ENCODE measurements at places on chromosomes 11 and 22. TPM values are rescaled to one million over a fixed set of nuclear protein-coding genes. Genes with fewer than 3 reads are reported as not detected.

Gene HORMAD2
- total RNA-seq = not detected

GRCh38 chr11:113256431-113257202 is 57.8 kb upstream of the TTC12 start:
- no peak for DNase-seq

Gene FLRT1
- 1.7 TPM for total RNA-seq

- no peak for DNase-seq
Measured at GRCh38 chr22:20847318-20847822, 11.2 kb downstream of the PI4KA start.

Gene EI24
- 113 TPM for total RNA-seq

DNA sequence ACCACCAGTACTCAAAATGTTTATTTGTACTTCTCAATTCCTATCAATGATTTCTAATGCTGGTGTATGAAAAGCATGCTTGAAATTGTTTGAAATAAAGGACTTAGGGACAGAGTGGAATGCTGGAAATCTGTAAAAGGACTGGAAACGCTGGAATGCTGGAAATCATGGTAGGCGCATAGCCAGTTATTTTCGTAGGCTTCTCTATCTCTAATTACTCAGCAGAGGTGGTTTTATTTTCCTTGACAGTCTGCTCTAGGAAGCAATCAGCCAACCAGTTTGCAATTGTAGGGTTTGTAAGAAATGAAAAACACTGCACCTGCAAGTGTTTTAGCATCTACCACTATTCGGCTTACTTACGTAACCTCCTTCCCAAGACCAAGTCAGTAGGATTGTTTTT is 788 bp downstream of the LIN7C start:
- peak; percentile 10 for DNase-seq

- no peak for DNase-seq
Measured at GRCh38 chr11:17550450-17551346, 3.6 kb downstream of the OTOG start.

GRCh38 chr22:29663180-29663821 is 56.5 kb upstream of the CABP7 start:
- no peak for DNase-seq

DNA sequence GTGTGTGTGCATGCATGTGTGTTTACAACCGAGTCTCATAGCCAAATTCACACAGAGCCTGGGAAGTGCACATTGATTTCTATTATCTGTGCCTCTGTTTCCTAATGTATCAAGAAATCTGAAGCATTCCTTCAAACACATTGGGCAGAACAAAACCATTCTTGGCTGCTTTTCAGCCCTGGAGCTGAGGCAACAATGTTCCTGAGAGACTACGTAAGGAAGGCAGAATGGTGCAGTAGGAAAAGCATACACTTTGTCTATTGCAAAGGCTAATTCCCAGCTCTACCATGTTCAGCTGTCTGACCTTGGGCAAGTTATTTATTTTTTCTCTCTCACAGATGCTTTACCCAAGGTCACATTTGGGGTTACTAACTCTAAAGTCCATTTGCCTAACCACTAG is 575.5 kb downstream of the SOX6 start:
- DNase-seq = no peak

- peak; percentile 52 for DNase-seq
Measured at GRCh38 chr11:124069429-124070401, 28.6 kb upstream of the OR10G7 start.

GRCh38 chr11:78099666-78100065 is 20.0 kb upstream of the NDUFC2 start:
- DNase-seq = no peak

Gene GRK3
- 12.1 TPM for total RNA-seq

DNA sequence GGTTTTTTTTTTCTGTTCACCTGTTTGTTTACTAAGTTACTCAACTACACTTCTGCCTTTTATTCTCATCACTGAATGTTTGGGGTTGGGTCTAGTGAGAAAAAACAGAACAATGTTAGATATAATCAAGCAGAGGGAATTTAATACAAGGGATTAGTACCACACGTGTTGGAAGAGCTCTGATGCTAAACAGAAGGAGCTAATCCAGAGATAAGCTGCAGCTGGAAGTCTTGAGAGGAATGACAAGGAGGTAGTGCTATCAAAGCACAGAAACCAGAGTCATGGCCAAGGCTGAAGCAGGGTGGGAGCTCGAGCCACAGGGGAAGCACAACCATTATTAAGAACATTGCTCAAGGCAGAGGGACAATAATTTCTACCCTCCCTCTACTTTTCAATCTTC is 604.1 kb upstream of the ANO5 start:
- DNase-seq = no peak

Gene CCDC89
- total RNA-seq = not detected

DNA sequence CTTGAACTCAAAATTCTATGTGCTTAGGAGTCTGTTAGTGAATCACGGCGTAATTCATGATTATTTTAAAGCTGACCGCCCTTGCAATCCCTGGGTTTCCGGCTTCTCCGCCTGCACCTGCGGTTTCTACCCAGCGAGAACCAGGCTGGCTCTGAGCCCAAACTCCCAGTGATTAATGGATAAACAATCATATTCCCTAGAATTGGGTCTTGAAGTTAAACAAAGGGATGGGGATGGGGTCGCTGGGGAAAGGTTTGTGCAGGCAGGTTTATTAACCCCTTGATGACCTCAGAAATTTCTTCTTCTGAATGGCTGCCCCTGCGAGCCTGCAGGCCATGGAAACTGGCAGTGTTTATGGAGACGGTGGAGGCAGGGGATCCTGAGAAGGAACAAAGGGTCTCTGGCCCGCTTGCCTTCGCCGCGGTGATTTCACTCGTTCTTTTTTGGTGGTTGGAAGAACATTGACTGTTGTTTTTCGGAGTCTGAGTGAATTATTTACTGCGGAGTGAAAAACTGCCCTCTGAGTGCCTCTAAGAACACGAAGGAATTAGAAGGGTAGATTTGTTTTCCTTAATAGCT is 1000.3 kb downstream of the BRD1 start:
- peak; percentile 47 for DNase-seq

Gene GAB4
- total RNA-seq = 0.18 TPM

Gene TSKU
- total RNA-seq = 53.3 TPM

DNA sequence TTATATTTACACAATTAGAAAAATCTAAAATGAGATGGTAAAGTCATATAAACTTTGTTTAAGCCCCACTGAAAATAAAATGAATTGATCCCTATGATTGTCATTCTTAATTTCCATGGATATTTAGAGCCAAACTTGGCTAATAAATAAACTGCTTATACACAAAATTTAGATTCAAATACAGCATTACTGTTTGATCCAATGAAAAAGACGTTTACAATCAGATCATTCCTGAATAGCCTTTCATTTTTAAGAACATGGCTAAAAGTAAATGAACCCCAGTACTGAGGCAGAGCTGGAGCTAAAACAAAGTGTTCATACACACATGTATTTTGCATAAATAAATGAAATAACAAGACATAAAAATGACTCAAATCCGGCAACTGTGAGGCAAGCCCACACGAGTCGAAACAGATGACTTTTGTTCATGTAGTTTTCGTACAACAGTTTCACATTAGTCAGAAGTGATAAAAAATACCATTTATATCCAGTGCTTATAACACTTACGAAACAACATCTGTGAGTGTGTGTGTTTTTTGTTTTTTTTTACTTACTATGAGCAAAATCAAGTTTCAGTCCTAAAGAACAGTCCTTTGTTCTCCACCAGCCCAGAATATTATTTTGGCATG is 386.5 kb downstream of the SOX6 start:
- DNase-seq = no peak

Gene USP28
- total RNA-seq = 142 TPM

DNA sequence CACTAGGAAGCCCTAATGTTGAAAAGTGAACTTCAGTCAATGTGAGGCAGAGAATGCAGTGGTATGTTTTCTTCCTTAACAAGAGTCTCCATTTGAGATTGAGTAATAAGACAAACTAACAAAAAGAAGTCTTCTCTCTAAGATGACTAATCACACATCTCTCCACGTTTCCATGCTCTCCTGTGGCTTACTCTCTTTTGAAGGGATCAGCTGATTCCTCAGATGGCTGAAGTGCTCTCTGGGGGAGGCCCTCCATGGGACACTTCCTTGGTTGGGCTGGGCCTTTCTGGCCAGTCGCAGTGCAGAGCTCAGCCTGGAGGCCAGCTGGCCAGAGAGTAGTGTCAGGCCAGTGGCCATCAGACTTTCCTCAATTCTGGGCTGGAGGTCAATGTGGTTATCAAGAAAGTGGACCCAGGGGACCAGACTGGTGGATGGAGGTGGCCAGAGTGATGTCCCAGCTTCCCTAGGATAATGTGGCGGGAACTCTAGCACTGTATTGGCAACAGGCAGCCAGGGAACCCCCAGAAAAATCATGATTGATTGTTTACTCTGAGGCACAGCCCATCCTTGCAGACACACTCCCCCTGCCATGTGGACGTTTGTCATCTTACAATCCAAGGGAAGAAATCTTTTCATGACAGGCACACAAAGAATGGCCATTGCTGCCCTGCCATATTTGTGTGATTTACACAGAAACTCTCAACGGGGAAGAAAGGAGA is 14.5 kb downstream of the CSRP3 start:
- DNase-seq = no peak

Gene CABP2
- not detected for total RNA-seq

DNA sequence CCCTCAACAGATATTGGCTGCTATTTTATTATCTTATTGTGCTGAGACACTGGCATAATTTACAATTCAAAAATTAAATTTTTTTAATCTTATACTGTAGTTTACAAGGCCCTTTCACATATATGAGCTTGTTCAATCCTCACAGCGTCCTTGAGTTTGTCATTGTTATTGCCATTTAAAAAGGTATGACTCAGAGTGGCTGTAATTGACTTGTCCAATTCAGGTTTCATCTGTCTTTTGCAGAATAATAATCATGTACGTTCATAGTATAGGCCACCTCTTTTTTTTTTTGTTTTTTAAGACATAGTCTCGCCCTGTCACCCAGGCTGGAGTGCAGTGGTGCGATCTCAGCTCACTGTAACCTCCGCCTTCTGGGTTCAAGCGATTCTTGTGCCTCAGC is 11.5 kb downstream of the PTPRJ start:
- DNase-seq = no peak

- no peak for DNase-seq
Measured at GRCh38 chr11:17988465-17988864, 24.4 kb downstream of the SERGEF start.

DNA sequence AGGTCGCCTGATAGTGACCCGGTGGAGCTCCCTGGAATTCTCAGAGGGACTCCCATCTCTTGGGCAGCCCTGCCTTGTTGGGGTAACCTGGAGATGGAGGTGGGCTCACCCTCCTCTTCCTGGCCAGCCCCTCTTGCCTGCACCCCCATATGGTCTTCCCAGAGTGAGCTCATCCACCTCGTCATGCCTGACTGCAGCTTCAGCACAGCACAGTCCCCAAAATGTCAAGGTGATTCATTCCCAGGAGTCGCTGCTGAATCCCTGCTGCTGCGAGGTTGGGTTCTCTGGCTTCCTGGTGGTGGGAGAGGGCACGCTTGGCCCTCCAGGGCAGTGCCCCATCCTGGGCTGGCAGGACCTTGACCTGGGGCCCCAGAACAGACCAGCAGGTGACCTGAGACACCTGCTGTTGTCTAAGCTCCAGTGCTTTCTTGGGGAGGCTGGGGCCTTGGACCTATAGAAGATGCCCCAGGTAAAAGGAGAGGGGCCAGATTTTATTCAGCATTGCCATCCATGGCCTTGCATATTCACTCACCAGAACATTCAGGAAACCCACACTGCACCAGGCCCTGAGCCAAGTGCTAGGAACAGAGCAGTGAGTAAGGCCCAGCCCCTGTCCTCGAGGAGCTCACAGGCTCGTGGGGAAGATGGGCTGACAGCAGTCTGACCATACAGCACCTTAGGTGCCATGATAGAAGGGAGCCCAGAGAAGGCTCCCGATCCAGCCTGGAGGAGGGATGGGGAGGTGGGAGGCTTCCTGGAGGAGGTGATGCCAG is 72.9 kb downstream of the CACNA1I start:
- DNase-seq = no peak

GRCh38 chr11:20518323-20518834 is 81.0 kb upstream of the SLC6A5 start:
- DNase-seq = no peak

Gene OR8J3
- not detected for total RNA-seq

Gene MMP11
- total RNA-seq = 7.8 TPM

- DNase-seq = no peak
Measured at GRCh38 chr11:25485315-25485714, 846.6 kb upstream of the ANO3 start.

Gene C11orf87
- not detected for total RNA-seq

Gene NEU3
- 15.3 TPM for total RNA-seq

- DNase-seq = no peak
Measured at GRCh38 chr11:135001581-135001980, 589.5 kb upstream of the B3GAT1 start.

DNA sequence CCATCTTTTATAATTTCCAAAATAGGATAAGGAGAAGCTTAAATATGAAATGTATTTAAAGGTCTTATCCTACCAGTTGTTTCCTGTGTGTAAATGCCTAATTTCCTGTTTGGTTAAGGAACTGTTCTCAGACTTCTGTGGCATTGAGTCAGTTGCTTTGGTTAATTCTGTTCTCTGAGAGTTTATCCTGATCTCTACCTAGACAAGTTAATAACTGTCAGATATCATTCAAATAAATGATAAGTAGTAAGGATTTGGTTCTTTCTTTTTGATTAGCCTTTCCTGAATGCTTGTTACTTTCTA is 39.5 kb downstream of the CTNND1 start:
- DNase-seq = no peak

GRCh38 chr11:130403271-130403804 is 25.1 kb downstream of the ADAMTS8 start:
- peak; percentile 58 for DNase-seq

Gene MS4A4A
- not detected for total RNA-seq

- DNase-seq = no peak
Measured at GRCh38 chr11:4543561-4543960, 1.4 kb upstream of the OR52M1 start.

- DNase-seq = no peak
Measured at GRCh38 chr11:70527429-70528045, 129.2 kb downstream of the CTTN start.

DNA sequence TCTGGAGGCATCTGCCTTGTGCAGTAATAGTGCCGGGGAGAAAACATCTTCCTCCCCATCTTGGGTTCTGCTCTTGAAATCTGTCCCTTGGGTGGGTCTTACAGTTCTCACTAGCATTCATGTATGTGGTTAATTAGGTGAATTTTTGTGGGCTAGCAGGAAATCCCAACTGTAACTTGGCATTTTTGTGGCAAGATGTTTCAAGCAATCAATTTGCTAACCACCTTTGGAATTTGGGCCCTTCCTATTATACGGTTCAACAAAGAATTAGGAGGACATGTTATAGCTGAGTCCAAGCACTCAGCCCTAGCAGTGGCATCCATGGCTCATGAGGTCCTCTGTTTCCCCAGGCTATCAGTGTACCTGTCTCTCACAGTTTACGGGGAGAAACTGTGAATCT is 89.1 kb upstream of the MTNR1B start:
- DNase-seq = no peak

- no peak for DNase-seq
Measured at GRCh38 chr11:5928271-5928670, 13.8 kb upstream of the OR56A3 start.

Gene TRPC6
- total RNA-seq = 1.4 TPM

DNA sequence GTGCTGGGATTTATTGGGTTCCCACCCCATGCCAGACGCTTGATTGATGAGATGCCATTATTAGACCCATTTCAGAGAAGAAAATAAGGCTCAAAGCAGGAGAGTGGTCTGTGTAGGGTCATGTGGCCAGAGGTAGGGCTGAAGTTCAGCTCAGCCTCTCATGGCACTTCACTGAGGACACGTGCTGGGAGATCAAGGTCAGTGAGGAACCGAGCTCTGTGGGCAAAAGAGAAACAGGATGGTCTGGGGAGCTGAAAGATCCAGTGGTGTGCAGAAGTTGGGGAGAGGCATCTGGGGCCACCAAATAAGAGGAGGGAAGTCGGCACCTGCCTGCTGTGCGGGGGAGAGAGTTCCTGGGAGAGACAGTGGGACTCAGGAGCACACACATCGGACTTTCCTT is 19.6 kb downstream of the RHOD start:
- DNase-seq = no peak
